RCC 7860 (cell line): ENCODE measurements at places on chromosomes 7 and 10.

GRCh38 chr7:33485747-33486493 is 356.6 kb downstream of the BBS9 start:
- no peak for DNase-seq

GRCh38 chr7:143360788-143361551 is 1.5 kb downstream of the FAM131B start:
- no peak for DNase-seq

GRCh38 chr7:117873310-117874190 is at the start of gene CTTNBP2:
Gene CTTNBP2, minus strand, starts transcription at chr7:117873441. Its CDS starts 26 bp downstream, at chr7:117873415.
- no peak for DNase-seq

DNA sequence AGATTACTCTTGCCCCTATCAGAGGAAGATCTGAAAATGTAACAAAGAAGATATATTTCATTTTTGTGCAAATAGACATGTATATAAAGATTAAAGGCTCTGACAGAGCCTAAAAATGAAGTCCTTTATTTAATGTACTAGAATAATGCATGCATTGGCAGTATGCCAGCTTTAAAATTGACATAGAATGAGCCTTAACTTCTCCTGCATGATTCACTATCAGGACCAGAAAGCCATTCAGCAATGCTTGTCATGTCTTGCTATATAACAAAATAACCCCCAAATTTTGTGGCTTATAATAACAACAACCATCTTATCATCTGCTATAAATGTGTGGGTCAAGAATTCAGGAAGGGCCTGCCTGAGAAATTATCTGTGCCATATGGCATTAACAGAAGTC is 411.9 kb downstream of the GRM8 start:
- no peak for DNase-seq

- DNase-seq = no peak
Measured at GRCh38 chr7:92848851-92849250, 12.5 kb upstream of the CDK6 start.

DNA sequence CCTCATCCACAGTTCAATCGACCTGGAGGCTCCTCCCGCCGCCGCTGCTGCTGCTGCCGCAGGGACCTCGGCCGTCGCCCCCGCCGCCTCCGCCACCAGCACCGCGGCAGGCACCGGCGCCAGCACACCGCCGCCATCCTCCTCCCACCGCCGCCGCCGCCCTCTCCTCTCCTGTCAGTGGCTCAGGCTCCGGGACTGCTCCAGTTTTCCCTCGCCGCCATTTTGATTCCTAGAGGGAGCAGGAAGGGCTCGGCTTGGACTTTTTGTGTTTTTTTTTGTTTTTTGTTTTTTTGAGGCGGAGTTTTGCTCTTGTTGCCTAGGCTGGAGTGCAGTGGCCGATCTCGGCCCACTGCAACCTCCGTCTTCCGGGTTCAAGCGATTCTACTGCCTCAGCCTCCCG is 3.0 kb upstream of the MCM10 start:
- no peak for DNase-seq

GRCh38 chr7:13032576-13032975 is 345.1 kb downstream of the ARL4A start:
- no peak for DNase-seq

GRCh38 chr7:32239764-32240163 is 169.6 kb upstream of the PDE1C start:
- no peak for DNase-seq

GRCh38 chr7:143406002-143406357 is 2.7 kb downstream of the EPHA1 start:
- DNase-seq = no peak

- peak; percentile 31 for DNase-seq
Measured at GRCh38 chr10:79090134-79090803, 21.5 kb downstream of the ZMIZ1 start.

GRCh38 chr10:95178266-95178665 is 15.8 kb upstream of the ACSM6 start:
- no peak for DNase-seq

DNA sequence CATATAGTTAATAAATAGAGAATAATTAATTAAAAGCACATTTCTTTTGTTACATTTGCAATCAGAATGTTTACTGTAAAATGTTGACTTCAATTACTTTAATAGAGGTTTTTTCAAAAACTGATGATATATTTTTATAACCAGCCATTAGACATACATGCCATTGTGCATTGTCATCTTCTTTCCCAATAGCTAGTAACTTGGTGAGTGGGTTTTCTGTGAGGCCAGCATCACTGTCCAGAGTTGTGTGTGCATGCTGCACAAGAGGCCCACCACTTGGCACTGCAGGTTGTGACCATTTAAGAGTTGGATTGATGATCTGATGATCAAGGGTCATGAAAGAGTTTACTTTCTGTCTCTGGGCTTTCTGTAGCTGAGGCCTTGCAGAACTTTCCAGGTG is 46.5 kb downstream of the TFEC start:
- DNase-seq = no peak

DNA sequence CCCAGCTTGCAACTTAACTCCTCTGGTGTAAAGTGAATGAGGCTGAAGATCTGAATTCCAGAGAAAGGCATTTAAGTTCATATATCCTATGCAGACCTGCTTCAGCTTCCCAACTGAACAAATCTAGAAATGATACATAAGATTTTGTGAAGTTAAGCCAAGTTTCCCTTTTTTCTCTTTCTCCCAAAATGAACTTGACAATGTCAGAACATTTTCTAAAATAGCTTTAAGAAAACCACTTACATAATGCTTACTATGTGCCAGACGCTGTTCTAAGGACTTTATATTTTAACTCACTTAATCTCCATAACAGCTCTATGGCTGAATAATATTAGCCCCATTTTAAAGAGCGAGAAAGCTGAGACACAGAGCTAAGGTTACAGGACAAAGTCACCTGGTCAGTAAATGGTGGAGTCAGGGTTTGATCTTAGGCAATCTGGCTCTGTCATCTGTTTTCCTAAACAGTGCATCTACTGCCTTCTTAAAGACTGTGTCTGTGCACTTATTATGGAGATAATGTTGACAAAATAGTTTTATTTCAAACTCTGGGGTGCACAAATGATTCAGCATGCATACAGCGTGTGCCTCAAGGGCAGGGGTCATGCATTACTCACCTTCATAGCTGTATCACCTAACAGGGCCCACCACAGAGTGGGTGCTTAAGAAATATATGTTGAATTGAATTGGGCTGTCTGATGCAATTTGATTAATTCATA is 66.8 kb downstream of the RHOBTB1 start:
- no peak for DNase-seq

GRCh38 chr7:129523924-129524323 is 21.6 kb downstream of the SMKR1 start:
- DNase-seq = no peak

DNA sequence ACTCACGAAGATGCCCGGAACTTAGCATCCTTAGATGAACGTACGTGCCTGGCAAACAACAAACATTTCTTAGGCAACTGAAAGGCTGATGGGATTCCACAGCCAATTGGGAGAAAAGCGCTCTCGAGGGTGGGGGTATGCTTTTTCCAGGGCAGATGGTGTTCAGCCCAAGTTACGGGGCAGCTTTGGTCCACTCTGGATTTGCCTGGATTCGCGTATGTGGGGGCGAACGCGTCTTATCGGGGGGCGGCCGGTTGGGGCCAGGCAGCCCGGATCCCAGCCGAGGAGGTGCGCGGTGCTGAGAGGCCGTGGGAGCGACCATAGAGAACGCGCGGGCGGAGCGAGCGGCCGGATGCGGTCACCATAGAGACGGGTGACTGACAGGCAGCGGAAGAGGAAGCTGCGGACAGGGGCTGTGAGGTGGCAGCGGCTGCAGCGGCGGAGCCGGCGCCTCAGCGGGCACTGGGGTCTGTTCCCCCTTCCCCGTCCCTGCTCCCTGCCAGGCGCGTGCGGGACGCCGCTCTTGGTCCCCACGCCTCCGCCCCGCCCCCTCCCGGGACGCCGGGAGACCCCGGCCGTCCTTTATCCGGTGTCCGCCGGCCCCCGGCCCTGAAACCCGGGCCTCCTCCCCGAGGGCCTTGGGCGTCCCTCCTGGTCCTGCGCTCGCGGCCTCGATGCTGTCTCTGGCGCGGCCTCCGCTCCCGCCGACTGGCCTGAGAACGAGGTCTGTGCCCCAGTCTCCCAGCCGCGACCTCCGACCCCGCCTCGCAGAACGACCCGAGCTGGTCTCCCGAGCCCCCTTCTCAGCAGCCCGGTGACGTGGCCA is at the start of gene CHPF2:
Gene CHPF2 (plus strand): TSS at position 393 of the 826 bp plus-strand sequence. CDS start 1,529 bp downstream, outside the sequence.
- peak; percentile 81 for DNase-seq

- DNase-seq = no peak
Measured at GRCh38 chr10:46536171-46536570, 20.3 kb downstream of the GPRIN2 start.

DNA sequence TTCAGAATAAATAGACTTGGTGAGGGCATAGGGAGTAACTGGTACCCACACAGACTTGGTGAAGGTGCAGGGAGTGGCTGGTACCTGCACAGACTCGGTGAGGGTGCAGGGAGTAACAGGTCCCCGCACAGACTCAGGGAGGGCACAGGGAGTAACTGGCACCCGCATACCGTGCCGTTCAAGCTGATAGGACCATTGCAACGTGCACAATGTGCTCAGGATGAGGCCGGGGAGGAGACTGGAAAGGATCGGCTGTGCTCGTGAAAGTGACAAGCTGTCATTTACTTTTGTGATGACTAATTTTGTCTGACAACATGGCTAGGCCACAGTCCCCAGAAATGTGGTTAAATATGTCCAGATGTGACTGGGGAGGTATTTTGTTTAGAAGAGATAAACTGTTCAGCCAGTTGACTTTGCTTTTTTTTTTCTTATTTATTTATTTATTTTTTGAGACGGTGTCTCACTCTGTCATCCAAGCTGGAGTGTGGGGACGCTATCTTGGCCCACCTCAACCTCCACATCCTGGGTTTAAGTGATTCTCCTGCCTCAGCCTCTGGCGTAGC is 76.2 kb upstream of the NMT2 start:
- no peak for DNase-seq
